Bladder microvascular endothelial cell (primary cell): ENCODE measurements at places on chromosomes 11 and 22. TPM values are rescaled to one million over a fixed set of nuclear protein-coding genes. Genes with fewer than 3 reads are reported as not detected.

Gene HEPHL1
- total RNA-seq: not detected in 2 replicates

Gene DDT
- total RNA-seq: 65.6 and 81.6 TPM in 2 replicates

Gene TMEM218
- total RNA-seq: 12.8 and 17.4 TPM in 2 replicates

Gene KDM4D
- 0.38 and 0.49 TPM in 2 replicates for total RNA-seq

Gene TIMP3
- 34.6 and 201 TPM in 2 replicates for total RNA-seq
